Amniotic stem cell (primary cell): ENCODE measurements at places on chromosomes 2 and 18.

DNA sequence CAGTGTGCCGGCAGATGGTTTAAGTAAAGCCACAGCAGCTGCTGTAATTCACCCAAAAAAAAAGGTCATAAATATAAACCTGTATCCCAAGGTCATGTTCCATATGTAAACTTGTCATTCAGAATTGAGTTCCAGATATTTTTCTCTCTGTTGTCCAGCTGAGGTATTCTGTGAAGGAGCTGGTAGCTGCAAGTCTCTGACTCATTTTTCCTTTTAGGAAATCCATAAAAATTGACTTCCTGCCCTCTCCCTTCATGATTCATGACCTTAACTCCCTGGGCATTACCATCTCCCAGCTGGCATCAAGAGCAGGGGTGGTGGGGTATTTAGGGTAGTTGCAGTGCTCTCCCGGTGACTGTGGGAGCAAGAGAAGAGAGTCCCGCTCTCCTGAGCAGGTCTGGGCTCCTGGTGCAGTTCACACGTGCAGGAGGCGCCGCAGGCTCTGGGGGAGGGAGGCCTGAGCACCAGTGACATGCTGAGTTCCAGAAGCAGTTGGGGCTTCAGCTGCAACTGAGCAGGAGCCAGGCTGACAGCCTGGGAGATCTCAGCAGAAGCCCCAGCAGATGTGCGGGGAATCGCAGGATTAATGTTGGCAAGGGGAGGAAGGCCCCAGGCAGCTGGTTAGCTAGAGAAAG is 192.6 kb downstream of the MGAT5 start:
- no peak for DNase-seq

DNA sequence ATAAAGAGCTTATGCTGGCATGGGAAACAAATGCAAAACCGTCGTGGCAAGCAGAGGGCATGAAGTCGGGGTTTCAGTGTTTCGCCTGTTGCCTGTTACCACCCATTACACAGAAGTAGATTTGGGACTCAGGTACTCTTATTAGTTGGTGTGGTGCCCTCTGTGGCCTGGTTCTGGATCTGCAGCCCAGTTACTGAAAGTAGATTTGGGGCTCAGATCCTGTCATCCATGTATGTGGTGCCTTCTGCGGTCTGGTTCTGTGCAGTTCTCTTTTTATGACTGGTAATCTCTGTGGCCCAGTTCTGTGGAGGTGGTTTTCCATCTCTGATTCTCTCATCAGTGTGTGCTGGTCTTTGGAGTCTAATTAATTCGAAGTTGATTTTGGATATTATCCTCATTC is 45.2 kb downstream of the ADNP2 start:
- no peak for DNase-seq

DNA sequence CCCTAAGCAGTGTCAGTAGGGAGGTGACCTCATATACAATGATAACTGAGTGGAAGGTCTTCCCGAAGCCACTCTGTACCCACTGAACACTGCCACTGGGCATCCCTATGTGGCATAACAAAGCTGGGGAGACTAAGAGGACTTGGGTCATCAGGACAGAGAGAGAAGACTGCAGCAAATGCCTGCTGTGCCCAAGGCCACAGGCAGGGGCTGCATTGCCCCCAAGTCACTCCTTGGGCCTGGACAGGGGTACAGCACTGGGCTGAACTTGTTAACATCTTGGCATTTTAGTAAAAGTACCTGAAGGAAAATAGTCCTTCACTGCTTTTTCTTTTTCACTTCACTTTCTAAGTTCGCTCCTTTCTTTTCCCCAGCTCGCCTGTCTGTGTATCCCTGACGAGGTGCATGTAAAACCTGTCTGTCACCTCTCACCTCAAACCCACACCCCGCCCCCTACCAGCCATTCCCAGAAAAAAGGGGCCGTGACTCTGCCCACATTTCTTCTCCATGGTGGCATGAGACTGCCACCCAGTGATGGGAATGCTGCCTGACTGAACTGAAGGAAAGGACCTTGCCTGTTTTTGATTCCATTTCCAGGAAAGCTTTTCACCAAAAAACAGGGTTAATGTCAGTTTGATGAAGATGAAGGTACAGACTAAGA is 62.9 kb downstream of the MTHFD2 start:
- DNase-seq, result peak; percentile 25

DNA sequence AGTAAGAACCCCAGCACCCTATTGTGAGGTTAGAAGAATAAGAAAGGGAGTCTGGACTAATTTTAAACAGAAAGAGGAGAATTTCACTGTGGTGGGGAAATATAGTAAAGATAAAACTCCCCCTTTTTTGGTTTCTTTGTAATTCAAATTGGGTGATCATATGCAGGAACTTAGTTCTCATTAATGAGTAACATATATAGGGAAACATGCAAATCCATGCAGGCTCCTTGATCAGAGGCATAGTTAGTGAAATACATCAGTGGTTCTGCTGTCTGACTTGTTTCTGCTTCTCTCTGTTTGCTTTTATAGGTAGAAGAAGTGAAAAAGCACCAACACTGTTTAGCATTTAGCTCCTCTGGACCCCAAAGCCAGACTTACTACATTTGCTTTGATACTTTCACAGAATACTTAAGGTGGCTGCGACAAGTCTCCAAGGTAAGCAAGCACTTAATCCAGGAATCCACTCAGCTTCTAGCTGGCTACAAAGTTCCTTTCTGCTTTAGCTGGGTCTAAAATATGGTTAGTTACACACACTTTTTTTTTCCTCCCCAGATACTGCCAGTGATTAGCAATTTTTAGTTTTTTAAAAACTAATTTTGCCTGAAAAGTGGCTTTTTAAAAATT is 123.2 kb downstream of the PHLPP1 start:
- DNase-seq, result no peak

- peak; percentile 22 for DNase-seq
Measured at GRCh38 chr18:60895181-60895580, 438.0 kb upstream of the CDH20 start.

DNA sequence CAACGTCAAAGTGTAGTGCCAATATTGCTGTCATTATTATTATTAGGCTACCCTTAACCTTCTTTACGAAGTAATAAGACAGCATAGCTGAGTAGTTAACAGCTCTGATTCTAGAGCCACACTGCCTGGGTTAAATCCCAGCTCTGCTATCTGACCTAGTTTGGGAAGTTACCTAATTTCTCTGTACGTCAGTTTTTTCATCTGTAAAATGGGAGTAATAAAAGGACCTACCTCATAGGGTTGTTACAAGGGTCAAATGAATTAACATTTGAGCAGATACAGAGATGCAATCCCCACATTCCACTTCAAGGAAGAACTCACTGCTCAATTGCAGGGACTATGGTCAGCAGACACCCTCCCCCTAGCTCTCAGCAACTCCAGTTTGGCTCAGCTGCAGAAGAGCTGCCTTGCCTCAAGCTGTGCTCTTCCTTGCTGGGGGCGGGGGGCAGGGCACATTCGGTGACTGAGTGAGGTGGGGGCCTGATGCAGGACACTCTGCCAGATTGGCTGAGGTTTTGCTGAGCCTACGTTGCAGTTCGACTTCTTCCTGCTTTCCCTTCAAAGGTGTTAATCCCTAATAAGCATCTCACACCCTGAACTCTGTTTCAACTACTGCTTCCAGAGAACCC is 11.0 kb upstream of the LGALSL start:
- no peak for DNase-seq

DNA sequence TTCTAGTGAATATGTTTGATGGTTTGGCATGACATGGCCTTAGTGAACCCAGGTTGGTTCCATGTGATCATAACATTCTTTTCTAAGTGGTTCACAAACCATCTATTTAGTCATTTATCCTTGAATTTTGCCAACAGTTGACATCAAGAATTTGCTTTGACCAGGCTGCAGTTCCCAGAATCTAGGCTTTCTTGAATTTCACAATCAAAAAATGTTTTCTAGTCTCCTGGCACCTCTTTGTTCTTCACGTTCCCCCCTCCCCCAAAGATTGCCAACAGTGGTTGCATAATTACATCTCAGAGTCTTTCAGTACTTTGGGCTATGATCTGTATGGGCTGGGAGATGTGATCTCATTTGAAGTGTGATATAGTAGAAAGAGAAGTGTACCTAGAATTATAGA is 124.0 kb downstream of the GATA6 start:
- DNase-seq, result no peak

DNA sequence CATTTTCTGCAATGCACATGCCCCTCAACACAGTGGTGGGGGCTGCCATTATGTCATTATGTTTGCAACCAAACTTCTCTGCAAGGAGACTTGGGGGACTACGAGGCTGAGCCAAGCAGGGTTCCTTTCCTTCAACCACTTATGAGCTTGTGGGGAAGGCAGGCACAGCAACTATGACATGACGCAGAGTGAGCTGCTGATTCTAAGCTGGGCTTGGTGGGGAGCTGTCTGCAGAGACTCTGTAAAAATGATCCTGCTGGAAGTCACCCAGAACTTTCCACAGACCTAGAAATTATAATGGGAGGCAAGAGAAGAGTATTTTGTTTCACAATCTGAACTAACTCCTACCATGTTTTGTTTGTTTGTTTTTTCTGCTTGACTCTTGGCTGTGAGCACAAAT is 55.6 kb downstream of the INPP5D start:
- DNase-seq, result no peak

DNA sequence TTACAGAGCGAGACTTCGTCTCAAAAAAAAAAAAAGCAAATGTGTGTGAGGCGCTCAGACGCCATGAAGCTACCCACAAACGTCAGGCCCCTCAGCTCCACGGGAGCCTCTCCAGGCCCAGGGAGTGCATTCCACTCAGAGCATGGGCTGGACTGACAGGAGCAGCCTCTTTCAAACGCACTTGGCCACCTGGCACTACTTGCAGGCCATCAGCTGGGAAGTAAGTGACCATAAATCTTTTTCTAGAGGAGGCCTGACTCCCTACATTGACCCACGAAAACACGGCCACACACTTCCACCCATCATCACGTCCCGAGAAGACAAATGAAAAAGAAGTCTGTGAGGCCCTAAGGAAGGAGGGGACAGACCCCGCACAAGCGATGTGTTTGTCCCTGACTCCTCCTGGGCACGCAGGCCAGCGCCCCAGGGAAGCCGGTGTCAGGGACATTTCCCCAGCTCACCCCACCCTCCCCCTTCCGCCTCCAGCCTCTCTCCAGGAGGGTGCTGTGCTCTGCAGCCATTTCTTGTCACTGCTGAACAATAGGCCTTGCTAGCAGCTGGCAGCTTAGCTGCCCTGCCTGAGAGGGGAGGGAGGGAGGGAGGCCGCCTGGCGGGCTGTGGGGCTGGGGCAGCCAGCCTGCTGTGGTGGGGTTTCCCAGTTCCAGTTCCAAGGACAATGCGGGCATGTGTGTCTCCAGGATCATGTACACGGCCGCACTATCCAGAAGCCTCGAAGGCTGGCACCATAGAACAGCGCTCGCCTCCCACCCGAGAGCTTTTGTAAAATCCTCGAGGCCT is 26.6 kb downstream of the SERTAD2 start:
- no peak for DNase-seq

- no peak for DNase-seq
Measured at GRCh38 chr2:127650041-127650784, 4.3 kb downstream of the GPR17 start.

GRCh38 chr18:61334491-61334850 is 1.2 kb downstream of the CDH20 start:
- DNase-seq, result no peak

DNA sequence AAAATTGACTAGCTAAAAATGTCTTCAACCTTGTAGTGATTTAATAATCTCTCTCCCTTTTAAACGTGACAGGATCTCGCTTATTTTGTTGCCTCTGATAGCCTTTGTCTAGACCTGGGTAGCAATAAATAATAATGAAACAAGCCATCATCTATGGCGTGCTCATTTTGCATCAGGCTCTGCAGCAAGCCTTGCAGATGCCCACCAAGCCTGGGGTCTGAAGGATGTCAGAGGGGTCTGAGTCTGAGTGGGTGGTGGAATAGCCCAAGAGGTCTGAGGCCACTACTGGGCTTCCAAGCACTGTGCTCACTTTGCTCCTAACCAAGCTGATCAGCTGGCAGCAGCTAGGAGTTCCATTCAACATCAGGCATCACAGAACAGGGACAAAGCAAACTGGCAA is 109.4 kb downstream of the GYPC start:
- no peak for DNase-seq

- no peak for DNase-seq
Measured at GRCh38 chr2:47641366-47641765, 141.6 kb upstream of the MSH6 start.

- DNase-seq, result peak; percentile 33
Measured at GRCh38 chr18:76491473-76491775, 3.6 kb downstream of the ZNF516 start.

DNA sequence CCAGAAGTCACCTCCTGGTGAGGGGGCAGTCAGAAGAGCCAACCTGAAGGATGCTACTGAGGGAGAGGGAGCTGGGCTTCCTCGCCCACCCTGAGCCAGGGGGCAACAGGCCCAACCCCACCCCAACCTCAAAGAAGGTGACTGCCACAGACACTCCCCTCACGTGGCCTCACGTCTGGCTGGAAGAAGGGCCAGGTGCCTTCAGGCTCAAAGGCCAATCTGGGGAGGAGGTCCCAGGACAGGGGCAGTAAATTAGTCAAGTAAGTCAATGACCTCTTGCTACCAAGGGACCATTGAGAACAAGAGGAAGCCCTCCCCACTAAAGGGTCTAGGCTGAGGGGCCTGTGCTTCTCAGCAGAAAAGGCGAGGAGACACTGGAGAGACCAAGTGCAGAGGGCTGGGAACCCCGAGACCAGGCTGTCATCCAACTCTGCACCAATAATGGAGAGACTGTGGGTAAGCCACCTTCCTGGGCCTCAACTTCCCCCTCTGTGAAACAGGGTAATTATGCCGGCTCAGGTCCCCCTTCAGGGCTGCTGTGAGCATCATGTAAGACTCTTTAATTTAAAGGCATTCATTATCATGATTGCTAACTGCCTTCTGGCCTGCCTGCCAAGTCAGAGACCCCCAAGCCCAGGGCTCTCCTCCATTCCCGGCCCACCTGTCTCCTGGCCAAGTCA is 20.2 kb upstream of the TNS1 start:
- DNase-seq, result no peak

DNA sequence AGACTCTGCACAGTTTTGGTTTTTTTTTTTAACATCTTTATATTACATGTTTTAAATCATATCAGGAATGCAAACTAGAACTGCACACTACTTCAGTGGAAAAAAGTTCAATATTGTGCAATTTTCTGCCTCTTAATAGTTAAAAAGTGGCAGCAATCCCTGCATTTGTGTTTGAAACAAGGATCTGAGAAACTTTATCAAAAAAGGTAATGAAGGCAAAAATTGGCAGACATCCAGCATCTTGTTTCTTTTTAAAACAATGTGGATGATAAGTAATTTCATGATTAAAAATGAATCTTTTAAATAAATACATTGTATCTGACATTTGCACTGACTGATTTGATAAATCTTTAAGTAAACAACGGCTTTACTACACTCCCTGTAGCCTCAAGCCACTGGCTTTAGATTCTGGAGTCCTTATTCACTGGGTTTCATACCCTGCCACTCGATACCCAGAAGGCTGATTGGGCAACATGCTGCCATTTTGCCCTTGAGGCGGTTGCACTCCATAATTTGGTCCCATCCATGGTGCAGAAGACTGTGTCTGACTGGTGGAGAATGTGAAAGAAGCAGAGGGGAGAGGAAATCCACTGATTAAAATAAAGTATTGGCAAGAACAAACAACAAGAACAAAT is 21.6 kb upstream of the C2orf42 start:
- DNase-seq, result no peak

- peak; percentile 87 for DNase-seq
Measured at GRCh38 chr2:12819103-12819475, 102.4 kb downstream of the TRIB2 start.

GRCh38 chr18:63063171-63063570 is 256.4 kb downstream of the BCL2 start:
- no peak for DNase-seq
